ENCODE measurements at places on chromosomes 4 and X.

- no peak overlapping the region for H3K4me3 ChIP-seq
- no peak overlapping the region for H3K27ac ChIP-seq
- no peaks in the 10 kb centered on the region for H3K4me1 ChIP-seq
These were observed 9.4 kb upstream of the CCNQ start for GRCh38 chrX:153608376-153608775.

GRCh38 chr4:173519111-173520101 lies 10.6 kb downstream of the HAND2 start:
- H3K36me3 ChIP-seq: no peaks in the 10 kb centered on the region
- peak overlapping the region; percentile 99 for H3K27ac ChIP-seq
- H3K4me3 ChIP-seq: peak overlapping the region; percentile 37
- DNase-seq: peak; percentile 88
- H3K4me1 ChIP-seq: no peaks in the 10 kb centered on the region

DNA sequence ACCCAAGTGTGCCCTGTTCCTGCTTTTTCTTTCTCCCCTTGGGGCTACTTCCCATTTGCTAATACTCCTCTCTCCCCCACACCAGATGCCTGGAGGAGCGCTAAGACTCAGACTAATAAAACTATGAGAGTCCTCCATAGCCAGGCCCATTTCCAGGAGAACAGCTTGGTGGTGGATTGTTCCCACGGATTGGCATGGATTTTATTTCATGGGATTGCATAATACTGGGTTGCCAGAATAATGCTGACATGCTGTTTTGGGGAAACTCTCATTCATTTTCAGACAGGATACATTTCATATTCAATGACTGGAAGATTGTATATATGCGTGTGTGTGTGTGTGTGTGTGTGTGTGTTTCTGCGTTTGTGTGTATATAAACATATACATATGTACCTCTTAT lies 447.5 kb upstream of the PITX2 start:
- no peaks in the 10 kb centered on the region for H3K36me3 ChIP-seq
- no peak for DNase-seq
- H3K27ac ChIP-seq: no peak overlapping the region
- no peak overlapping the region for H3K4me3 ChIP-seq
- no peaks in the 10 kb centered on the region for H3K27me3 ChIP-seq

DNA sequence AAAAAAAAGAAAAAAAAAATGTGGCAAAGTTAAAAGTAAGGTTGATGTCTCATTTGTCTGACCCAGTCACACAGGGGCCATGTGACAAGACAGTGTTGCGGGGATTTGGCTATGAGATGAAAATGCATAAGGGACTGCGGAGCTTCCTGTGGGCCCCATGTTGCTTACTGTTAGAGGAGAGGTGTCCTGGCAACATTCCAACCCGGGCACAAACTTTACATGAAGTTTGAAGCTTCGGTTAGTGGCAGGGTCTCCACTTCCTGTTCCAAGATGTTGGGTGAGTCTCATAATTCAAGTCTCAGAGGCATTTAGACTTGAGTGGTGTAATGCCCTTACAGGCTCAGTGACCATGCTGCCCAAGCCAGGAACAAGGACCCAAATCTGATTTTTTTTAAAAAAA lies 111.3 kb downstream of the MAML3 start:
- H3K36me3 ChIP-seq: no peaks in the 10 kb centered on the region
- no peaks in the 10 kb centered on the region for H3K4me1 ChIP-seq
- no peak for DNase-seq
- no peak overlapping the region for H3K27ac ChIP-seq
- no peak overlapping the region for H3K4me3 ChIP-seq

- H3K36me3 ChIP-seq: peaks cover 2% of the 10 kb centered on the region
- H3K27me3 ChIP-seq: no peaks in the 10 kb centered on the region
These were observed 585.7 kb upstream of the PABPC4L start for GRCh38 chr4:134787315-134787714.

GRCh38 chr4:125741825-125742452 lies 427.2 kb downstream of the FAT4 start:
- no peaks in the 10 kb centered on the region for H3K4me1 ChIP-seq
- no peak overlapping the region for H3K27ac ChIP-seq
- no peak for DNase-seq
- H3K27me3 ChIP-seq: no peaks in the 10 kb centered on the region
- H3K36me3 ChIP-seq: no peaks in the 10 kb centered on the region
- H3K4me3 ChIP-seq: no peak overlapping the region

DNA sequence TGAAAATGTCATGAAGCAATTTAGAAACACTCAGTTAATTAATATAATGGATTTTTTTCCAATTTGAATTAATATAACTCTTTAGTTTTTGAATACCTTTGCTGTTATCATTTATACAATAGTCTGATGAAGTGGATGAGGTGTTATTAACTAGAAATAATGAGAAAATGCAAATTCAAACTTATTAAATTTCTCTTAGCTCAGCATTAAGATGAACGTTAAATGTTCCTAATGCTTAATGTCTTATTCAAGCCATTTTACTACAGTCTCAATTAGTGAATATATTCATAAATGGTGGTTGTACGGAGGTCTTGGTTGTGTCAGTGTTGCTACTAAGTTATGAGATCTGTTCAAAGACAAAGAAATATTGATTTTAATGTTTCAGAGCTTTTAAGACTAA lies 186.3 kb downstream of the DTHD1 start:
- H3K27ac ChIP-seq: no peak overlapping the region
- no peak overlapping the region for H3K4me3 ChIP-seq
- H3K36me3 ChIP-seq: no peaks in the 10 kb centered on the region
- no peak for DNase-seq

DNA sequence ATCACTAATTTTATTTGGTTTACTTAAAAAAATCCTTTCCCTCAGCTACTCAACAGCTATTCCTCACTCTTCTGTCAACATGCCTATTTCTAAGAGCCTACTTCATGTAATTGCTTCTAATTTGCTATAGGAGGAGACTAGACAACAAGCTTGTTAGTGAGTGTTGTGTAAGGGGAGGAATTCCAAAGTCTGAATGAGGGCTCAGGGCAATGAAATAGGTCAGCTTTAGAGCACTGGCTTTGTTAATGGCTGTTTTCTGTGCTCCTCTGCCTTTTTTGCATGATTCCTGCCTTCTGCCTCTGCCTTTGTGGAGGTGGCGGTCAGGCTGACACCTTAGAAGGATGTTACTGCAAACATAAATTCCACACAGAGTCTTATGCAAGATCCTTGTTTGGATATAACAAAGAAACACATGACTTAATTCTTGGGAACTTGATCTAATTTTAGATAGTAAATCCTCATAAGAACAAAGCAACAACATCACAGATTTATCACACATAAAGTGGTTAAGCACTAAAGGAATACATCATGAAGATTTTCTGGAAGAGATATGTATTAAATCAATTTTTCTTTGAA lies 15.0 kb upstream of the PAGE1 start:
- H3K4me3 ChIP-seq: no peak overlapping the region
- no peaks in the 10 kb centered on the region for H3K4me1 ChIP-seq
- H3K36me3 ChIP-seq: no peaks in the 10 kb centered on the region
- H3K27ac ChIP-seq: peak overlapping the region; percentile 73
- H3K27me3 ChIP-seq: no peaks in the 10 kb centered on the region

GRCh38 chr4:21949073-21949457 lies 493 bp upstream of the KCNIP4 start:
- H3K4me3 ChIP-seq: peak overlapping the region; percentile 36
- DNase-seq: peak; percentile 24
- H3K27me3 ChIP-seq: no peaks in the 10 kb centered on the region
- no peaks in the 10 kb centered on the region for H3K4me1 ChIP-seq
- H3K27ac ChIP-seq: peak overlapping the region; percentile 74
- no peaks in the 10 kb centered on the region for H3K36me3 ChIP-seq

Data from uterus (tissue), 4 donors.